HCT116 (cell line): ENCODE measurements at places on chromosomes 7 and 10. TPM values are rescaled to one million over a fixed set of nuclear protein-coding genes. Genes with fewer than 3 reads are reported as not detected.

DNA sequence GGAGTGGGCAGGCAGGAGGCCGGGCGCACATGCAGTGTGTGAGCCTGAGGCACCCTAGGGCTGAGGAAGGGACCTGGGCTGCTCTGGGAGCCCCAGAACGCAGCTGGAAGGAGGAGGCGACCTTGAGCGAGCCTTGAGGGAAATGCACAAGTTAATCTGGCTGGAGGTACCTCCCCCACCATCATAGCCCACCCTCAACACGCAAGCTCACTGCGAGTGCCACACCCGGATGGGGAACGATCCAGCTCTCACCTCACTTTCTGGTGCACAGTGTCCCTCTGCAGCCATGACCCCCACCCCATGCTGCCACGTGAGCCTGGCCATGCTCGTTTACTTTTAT is 162.4 kb upstream of the PPP2R2D start:
- no peak overlapping the region for H3K4me3 ChIP-seq
- no peaks in the 10 kb centered on the region for H3K27me3 ChIP-seq
- H3K4me1 ChIP-seq: no peaks in the 10 kb centered on the region

GRCh38 chr7:98997846-98998245 is 119.5 kb downstream of the TRRAP start:
- DNase-seq: no peak
- H3K27ac ChIP-seq: no peak overlapping the region
- H3K27me3 ChIP-seq: no peaks in the 10 kb centered on the region
- peaks cover 23% of the 10 kb centered on the region for H3K36me3 ChIP-seq
- H3K4me1 ChIP-seq: no peaks in the 10 kb centered on the region

DNA sequence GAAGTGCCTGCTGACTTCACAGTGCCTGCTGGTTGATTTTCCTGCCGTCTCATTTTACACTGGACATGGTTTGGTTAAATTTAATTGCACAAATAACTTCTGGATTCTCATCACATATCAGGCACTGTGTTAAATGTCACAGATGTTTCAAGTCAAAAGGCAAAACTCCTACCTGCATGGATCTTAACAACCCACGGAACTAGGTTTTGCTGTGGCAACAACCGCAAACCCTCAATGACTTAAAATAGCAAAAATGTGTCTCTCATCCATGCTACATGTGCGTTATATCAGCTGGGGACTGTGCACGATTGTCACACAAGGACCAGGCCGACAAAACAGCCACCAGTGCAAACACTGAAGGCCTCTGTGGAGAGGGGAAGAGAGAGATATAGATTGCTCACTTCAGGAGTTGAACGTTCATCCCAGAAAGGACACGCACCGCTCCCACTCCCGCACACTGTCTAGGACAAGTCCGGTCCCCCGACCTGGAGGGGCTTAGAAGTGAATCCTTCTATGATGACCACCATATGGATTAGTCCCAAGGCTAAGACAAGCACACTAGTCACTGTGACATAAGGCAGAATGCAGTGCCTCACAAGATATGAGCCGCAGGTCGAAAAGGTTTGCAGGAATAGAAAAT is 233.3 kb downstream of the SKAP2 start:
- H3K27ac ChIP-seq: no peak overlapping the region
- no peaks in the 10 kb centered on the region for H3K27me3 ChIP-seq
- H3K36me3 ChIP-seq: no peaks in the 10 kb centered on the region

GRCh38 chr10:79308969-79309665 is 38.2 kb upstream of the PPIF start:
- H3K27ac ChIP-seq: no peak overlapping the region
- H3K27me3 ChIP-seq: no peaks in the 10 kb centered on the region
- no peak for DNase-seq
- H3K36me3 ChIP-seq: peaks cover 3% of the 10 kb centered on the region; the same call in 1 of the 2 replicates
- H3K4me1 ChIP-seq: no peaks in the 10 kb centered on the region

The NUTM2B gene
- 1.4 TPM for total RNA-seq

- H3K36me3 ChIP-seq: no peaks in the 10 kb centered on the region
- H3K27me3 ChIP-seq: no peaks in the 10 kb centered on the region
- no peak overlapping the region for H3K4me3 ChIP-seq
Observed at GRCh38 chr7:156496363-156496769, 144.2 kb upstream of the RNF32 start.

GRCh38 chr7:52857367-52857766 is 178.1 kb upstream of the POM121L12 start:
- no peaks in the 10 kb centered on the region for H3K36me3 ChIP-seq
- no peak overlapping the region for H3K4me3 ChIP-seq
- no peaks in the 10 kb centered on the region for H3K27me3 ChIP-seq
- no peaks in the 10 kb centered on the region for H3K4me1 ChIP-seq
- no peak for DNase-seq

The FLNC gene
- 42.8 TPM for total RNA-seq

DNA sequence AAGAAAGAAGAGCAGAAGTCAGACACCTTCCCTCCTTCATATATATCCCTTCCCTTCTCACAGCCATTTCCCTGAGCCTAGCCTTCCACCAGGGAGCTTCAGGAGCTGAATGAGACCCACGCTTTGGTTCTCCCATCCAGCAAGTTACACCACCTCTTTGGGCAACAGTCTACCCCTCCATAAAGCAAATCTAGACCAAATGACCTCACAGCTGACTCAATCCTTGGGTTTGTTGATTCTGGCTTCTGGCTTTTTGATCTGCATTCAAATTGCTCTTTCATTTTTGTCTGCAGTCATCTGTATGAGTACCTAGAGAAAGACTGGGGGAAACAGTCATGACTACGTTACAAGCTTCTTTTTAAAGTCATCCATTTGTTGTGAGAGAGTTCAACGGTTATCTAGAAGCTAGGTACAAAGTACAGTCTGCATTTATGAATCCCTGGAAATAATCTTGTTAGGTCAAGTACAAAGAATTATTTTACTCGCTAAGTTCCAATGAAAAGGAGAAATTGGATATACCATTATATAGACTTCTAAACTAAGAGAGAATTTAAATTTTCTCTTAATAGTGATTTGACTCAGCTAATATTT is 86.3 kb downstream of the RAB11FIP2 start:
- H3K27ac ChIP-seq: no peak overlapping the region
- H3K36me3 ChIP-seq: no peaks in the 10 kb centered on the region
- no peak for DNase-seq
- H3K27me3 ChIP-seq: peaks cover 73% of the 10 kb centered on the region
- no peak overlapping the region for H3K4me3 ChIP-seq
- no peaks in the 10 kb centered on the region for H3K4me1 ChIP-seq

DNA sequence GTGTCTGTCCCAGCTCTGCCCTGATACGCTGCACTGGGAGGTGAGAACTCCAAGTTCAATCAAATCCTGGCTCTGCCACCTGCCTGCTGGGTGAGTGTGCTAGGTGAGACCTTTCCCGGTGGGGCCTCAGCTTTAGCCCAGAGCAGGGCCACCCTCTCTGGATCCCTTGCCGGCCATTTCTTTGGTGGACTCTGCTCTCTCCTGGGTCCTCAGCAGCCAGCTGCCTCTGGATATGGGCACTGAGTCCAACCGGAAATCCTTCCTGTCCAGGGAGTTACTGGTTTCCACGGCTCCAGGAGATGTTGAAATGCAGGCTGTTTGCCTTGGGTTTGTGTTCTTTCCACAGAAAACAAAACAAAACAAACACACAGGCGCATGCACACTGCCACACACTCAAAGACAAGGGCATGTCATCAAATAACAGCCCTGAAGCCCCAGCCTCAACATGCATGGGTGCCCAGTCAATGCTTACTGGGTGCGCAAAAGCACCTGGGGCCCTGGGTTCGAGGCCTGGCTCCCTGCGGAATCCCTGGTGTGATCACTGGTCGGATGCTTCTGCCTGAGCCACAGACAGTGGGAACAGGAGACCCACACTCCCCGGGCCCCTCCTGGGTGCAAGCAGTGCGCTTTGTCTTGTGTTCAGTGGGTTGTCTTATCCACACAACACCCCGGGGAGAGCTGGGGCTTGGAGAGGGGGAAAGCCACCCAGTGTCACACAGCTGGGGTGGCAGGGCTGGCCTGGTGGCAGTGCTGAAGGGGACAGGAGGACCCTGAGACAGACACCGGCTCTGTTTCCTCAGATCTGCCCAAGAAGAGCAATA is 33.1 kb downstream of the PPIF start:
- no peak overlapping the region for H3K27ac ChIP-seq
- no peaks in the 10 kb centered on the region for H3K36me3 ChIP-seq
- no peak overlapping the region for H3K4me3 ChIP-seq
- H3K27me3 ChIP-seq: no peaks in the 10 kb centered on the region

The NEUROD6 gene
- not detected for total RNA-seq

- H3K4me3 ChIP-seq: no peak overlapping the region
- no peaks in the 10 kb centered on the region for H3K4me1 ChIP-seq
- DNase-seq: no peak
- H3K36me3 ChIP-seq: no peaks in the 10 kb centered on the region
- H3K27me3 ChIP-seq: peaks cover 19% of the 10 kb centered on the region; the same call in 1 of the 2 replicates
- H3K27ac ChIP-seq: no peak overlapping the region
Observed at GRCh38 chr10:117249493-117250093, 8.7 kb downstream of the SLC18A2 start.

DNA sequence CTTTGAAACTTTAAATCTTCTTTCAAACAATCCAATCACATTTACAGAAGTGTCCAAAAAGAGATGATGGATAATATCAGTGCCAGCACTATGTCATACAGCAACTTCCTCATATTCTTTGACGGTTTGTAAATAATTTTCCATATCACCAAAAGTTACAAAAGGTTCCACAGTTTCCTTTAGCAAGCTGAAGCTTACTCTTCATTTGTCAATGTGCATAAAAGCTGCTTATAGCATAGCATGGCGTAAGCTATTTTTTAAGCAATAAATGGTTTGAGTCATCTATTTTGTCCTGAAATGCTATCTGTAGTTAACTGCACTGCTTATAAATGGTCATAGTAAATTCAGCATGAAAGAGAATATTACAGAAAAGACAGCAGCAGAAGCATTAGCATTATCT is 95.1 kb downstream of the ETV1 start:
- no peaks in the 10 kb centered on the region for H3K4me1 ChIP-seq
- no peak overlapping the region for H3K4me3 ChIP-seq
- H3K36me3 ChIP-seq: no peaks in the 10 kb centered on the region
- no peak for DNase-seq
- no peaks in the 10 kb centered on the region for H3K27me3 ChIP-seq

The CAMK2B gene
- total RNA-seq: 0.34 TPM

- no peaks in the 10 kb centered on the region for H3K36me3 ChIP-seq
- H3K4me3 ChIP-seq: no peak overlapping the region
- H3K27me3 ChIP-seq: no peaks in the 10 kb centered on the region
- no peak overlapping the region for H3K27ac ChIP-seq
- no peak for DNase-seq
Observed at GRCh38 chr7:144545330-144545729, 141.8 kb upstream of the NOBOX start.
